ENCODE measurements at places on chromosomes 11 and 22.

GRCh38 chr22:38267086-38267485, 5.7 kb downstream of the TMEM184B start:
- DNase-seq = no peak

DNA sequence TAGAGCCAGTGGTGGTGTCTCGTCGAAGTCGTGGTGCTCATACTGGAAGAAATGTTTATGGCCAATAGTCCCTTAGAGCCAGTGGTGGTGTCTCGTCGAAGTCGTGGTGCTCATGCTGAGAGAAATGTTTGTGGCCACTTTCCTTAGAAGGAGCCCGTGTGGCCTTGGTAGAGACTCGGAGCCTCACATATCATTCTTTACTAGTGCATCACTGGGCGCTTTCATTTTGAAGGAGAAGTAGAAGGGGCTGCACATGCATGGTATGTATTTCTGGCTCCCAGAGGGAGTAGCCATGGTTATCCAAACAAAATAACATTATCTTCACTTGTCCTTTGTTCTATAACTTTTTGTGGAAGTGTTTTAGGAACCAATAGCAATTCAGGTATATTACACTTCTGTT, 69.5 kb downstream of the JAM3 start:
- DNase-seq = no peak

DNA sequence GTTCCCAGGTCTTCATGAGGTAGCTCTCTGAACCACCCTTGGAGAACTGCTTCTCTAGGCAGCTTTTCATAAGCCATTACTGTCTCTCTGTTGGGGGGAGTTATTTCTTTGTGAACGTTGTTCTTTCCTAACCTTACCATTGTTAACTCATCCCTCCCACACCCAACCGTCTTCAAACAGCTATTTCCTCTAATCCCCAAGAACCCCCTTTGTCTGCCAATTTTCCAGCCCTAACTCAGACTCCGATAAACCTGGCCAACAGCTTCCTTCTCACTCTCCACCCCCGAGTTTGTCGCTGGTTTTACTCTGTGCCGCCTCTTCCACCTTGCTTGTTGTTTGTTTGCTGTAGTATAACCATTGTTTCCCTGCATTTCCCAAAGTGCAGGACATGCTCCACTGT, 131.5 kb downstream of the CCDC34 start:
- no peak for DNase-seq

- no peak for DNase-seq
Observed at GRCh38 chr22:42328130-42328783, 57.8 kb upstream of the TCF20 start.

DNA sequence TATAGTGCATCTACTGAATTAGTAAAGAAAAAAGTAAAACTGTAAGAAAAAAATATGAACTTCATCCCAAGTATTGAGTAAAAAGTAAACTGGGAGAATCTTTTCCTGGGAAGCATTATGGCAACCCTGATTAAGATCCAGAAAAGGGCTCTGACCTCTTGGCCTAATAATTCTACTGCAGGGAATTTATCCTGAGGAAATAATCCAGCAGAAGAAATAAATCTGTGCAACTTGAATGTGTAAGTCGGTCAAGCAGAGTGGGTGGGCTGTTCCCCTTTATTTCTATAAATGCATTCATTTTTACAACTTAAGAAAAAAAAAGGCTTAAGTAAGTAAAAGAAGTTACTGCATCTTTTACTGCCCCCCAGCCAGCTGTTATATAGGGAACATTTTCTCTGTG, 111.2 kb upstream of the PARVA start:
- DNase-seq = no peak

DNA sequence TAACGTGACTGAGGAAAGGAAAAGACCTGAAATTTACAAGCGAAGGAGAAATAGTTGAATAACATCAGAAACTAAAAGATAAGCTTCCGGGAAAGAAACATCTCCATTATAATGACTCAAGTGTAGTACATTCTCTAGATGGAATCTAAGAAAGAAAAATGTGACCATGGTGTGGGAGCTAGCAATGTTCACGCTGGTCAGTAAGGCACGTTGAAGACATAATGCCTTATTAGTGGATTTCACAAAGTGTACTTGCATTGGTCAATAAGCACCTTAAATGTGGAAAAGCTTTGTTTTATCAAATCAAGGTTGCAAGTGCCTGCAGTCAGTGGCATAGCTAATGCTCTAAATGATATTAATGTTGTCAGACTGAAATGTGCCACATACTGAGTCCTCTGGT, 2.8 kb upstream of the LARGE1 start:
- peak; percentile 46 for DNase-seq

GRCh38 chr11:65648997-65649493, 11.1 kb downstream of the SIPA1 start:
- DNase-seq = no peak

DNA sequence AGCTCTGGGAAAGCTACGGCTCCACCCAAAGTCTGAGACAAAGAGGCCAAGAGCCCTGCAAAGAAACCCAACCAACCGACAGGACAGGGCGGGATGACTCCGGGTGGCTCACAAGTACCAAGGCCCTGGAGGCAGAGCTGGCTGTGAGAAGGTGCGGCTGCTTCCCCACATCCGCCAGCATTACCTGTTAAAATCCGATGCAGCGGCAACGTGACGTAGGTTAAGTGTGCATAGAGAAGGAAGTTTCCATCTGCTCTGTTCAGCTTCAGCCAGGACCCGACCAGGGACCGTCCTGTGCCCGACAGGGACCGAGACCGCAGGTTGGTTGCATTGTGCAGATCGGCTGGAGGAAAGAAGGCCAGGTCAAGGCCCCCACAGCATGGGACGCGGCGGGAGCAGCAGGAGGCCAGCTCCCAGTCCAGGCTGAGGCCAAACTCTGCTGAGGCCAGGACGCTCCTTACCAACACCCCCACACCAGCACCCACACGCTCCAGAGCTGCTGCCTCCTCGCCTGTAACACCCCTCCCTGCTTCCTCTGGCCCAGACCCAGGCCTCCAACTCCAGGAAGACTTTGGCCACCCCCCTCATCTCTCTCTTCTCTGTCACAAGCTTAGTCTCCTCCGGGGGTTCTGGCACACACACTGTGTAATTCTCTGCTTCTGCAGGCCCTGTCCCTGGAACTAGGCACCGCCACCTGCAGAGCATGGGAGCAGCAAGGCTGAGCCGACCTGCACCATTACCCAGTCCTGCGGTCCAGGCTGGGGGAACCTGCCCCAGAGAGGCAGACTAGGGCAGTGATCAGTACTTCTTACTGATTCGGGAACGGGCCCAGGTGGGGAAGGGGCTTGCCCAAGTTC, 34.1 kb downstream of the NUP50 start:
- no peak for DNase-seq

GRCh38 chr22:20117633-20118299, 740 bp upstream of the TRMT2A start:
- peak; percentile 29 for DNase-seq

DNA sequence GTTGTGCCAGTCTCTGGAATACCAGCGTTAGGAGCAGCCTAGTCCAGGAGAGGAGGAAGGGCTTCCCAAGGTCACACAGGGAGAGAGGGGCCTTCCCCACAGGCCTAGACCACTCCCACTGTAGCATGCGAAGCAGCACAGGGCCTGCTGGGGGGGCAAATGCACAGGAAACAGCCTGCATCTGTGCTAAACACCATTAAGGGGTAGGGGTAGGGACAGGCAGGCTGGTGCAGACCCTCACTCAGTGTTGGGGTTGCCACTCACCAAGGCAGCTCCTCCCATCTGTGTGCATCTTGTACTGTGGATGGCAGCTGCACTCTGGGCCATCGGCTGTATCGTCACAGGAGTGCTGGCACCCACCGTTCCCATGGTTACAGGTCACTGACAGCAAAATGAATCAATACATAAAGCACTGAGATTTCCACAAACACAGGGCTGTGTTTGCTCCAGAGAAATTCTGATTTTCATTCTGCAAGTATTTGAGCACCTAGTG, 24.9 kb downstream of the SCUBE2 start:
- DNase-seq = no peak

DNA sequence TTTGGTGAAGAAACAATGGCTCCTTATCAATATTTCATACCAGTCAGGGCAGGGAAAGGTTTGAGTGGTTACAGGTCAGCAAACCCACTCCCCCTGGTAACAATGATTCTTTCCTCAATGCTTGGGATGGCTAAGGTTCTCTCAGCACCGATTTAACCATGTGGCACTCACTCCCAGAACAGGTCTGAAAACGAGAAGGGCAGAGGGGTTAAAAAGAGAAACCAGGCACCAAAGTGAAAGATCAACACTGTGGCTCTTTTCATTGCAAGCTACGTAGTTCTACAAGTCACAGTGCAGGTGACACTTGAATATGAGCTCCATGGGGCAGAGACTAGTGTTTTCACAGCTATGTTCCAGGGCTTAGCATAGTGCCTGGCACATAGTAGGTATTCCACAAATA, 132.4 kb downstream of the PLEKHA7 start:
- no peak for DNase-seq

DNA sequence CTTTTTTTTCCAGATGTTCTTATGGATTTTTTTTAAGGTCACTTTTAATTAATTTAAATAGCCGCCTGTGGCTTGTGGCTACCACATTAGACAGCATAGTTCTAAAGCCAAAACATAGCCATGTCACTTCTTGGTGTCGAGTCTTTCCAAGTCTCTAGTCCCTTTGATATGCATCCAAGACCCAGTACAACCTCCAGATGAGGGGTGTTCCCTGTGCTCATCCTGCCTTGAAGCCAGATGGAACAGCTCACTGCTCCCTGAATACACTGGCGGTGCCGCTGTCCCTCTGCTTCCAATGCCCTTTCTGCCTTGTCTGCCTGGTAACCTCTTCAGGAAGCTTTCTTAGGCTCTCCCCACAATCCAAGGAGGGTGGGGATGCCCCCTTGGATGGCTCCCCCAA, 338.0 kb downstream of the TENM4 start:
- peak; percentile 31 for DNase-seq

DNA sequence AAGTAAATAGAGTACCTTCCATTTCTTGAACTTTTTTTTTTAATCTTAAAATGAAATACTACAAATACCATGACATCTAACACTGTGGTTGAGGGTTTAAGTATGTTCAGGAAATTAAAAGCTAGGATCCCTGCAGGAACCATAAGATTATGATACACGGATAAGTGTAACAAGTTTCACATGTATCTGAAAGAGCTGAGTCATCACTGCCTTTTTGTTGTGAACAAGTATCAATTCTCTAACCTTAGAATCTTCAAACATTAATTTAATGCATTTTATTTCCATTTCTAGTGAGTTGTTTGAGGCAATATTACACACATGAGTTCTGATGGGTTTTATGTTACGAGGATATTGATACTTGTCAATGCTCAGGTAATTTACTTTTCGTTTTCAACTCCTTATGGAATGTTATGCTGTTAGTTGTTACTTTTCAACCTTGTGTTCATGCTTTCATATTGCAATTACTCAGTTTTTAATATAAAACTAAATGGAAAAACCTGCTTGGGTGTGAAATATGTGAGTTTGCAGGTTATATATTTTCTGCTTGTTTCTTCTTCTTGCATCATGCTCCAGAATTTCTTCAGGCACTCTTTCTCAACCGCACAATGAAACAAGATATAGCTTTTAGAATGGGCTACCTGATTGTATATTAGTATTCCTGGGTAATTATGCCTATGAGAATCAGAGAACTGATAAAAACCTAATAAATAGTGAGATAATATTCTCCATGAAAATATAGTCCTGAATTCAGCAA, 361.3 kb upstream of the MTNR1B start:
- DNase-seq = no peak

- DNase-seq = peak; percentile 69
Observed at GRCh38 chr11:79461144-79461543, 20.3 kb upstream of the TENM4 start.

DNA sequence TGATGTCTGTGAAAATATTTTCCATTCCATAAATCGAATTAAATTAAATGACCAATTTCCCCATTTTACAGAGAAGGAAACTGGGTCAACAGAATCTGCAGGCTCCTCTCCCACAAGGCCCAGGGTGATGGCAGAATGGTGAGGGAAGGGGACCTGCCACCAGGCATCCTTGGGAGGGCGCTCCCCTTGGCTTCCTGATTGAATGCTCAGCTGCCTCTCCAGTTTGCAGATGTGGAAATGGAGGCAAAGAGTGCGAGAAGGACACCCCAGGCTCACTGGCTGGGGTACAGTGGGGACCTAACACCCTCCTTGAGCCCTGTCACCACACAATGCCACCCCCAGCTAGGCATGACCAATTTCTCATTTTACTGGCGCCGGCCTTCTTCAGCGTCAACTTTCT, 28.5 kb upstream of the CSNK1E start:
- no peak for DNase-seq

DNA sequence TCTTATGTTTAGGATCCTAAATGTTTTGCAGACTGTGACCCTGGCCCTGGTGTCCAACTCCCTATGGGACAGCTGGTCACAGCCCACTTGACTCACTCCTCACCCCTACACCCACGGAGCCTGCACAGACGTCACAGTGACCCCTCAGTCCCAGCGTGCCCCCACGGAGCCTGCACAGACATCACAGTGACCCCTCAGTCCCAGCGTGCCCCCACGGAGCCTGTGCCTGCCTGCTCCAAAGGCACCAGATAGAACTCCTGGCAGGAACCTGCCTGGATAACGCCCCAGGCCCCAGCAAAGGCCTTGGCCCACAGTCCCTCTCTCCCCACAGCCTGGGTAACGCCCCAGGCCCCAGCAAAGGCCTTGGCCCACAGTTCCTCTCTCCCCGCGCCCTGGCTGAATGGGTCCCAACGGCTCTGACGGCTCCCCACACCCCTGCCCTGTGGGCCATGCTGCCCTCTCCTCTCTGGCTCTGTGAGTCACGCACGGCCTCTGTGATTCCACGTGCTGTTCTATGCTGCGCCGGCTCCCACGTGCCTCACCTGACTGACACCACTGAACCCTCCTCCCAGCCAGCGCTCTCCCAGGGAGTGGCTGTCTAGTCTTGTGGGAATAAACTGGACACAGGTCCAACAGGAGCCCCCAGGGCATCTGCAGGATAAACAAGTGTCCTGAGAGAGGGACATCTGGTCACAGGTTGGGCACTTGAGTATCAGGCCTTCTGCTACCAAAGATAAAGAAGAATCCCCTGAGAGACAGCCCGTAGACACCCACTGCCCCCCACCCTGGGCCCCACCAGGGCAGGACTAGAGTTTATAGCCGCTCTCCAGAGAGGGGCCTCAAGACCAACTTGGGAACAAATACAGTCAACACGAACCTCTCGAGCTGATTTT, 250.3 kb downstream of the BRD1 start:
- no peak for DNase-seq

DNA sequence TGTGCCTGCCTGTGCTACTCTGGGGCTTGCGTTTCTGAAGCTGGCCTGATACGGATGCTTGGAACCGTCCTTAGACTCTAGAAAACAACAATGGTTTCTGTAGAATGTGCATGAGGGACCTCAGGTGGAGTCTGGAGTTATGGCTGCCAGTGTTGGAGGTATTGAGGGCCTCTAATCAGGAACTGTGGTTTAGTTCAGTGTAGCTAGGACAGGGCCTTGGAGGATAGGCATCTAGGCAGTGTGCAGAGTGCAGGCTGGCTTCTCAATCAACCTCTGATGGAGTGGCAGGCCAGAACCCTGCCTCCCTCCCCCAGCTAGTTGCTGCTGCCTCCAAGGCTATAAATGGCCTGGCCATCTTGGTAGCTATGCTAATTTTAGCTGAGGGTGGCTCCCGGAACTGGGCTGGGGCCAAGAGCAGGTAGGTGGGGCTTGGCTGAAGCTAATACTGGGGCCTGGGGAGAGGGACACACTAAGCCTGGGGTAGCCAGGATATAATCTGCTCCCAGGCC, 4.0 kb downstream of the STIM1 start:
- no peak for DNase-seq

GRCh38 chr22:24977370-24978221, 25.1 kb downstream of the KIAA1671 start:
- no peak for DNase-seq

- DNase-seq = no peak
Observed at GRCh38 chr22:41846268-41846987, 13.5 kb downstream of the SREBF2 start.
